ENCODE measurements at places on chromosomes 5 and 9.

DNA sequence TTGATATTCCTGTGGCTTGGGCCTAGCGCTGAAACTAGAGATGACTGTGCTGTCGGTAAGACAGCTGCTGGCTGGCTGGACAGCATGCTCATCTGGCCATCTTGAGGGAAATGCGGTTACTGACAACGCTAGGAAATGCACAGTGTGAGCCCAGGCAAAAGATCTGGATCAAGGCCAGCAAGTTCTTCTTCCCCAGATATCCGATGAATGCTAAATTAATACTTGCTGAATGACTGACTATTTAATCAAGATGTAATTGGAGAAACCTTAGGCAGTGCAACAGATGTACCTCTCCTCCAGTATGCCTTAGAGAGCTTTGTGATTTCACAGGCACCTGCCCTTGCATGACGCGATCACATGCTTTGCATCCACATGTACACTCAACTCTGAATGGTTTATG, 659.1 kb downstream of the EFNA5 start:
- DNase-seq: no peak

DNA sequence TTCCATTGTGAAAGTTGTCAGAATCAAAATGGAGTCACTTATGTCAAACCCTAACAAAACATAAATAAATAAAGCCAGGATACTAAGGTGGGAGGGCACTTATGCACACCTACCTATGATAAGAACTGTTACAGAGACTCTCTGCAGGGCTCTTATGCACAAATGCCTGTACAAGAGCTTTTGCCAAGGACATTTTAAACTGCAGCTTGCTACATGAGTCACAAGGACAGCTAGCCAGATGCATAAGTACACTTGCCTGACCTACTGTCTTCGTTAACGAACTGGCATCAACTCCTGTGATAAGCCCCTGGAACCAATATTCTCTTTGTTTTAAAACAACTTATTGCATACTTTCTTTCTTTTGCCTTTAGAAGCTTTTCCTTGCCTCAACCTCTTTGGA, 152.9 kb upstream of the SPEF2 start:
- no peak for DNase-seq

GRCh38 chr5:64384765-64385164, 121.0 kb upstream of the RGS7BP start:
- DNase-seq: no peak

GRCh38 chr5:65326922-65327321, 154.8 kb downstream of the ADAMTS6 start:
- no peak for DNase-seq

DNA sequence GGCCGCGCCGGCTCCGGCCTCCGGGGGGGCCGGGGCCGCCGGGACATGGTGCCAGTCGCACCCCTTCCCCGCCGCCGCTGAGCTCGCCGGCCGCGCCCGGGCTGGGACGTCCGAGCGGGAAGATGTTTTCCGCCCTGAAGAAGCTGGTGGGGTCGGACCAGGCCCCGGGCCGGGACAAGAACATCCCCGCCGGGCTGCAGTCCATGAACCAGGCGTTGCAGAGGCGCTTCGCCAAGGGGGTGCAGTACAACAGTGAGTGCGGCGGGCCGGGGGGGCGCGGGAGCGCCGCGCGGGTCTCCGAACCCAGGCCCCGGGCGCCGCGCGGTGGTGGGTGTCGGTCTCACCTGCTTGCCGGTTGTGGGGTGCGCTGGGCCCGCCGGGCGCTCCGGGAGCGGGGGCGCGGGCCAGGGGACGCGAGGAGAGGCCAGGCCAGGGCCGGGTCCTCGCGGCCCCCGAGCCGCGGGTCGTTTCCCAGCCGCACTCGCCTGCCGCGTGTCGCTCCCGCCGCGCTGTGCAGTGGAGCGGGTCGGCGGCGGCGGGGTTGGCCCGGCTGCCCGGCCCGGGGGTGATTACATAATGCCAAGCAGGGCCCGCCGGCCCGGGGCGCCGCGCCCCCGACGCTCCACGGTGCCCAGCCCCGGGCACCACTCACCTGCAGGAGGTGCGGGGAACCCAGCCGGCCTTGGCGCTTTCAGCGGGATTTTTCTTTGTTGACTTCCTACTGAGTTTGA, 492 bp downstream of the RABL6 start:
- no peak for DNase-seq

GRCh38 chr5:160082614-160083500, 36.4 kb downstream of the PWWP2A start:
- no peak for DNase-seq

GRCh38 chr9:120259100-120259499, 320.9 kb downstream of the CDK5RAP2 start:
- no peak for DNase-seq

DNA sequence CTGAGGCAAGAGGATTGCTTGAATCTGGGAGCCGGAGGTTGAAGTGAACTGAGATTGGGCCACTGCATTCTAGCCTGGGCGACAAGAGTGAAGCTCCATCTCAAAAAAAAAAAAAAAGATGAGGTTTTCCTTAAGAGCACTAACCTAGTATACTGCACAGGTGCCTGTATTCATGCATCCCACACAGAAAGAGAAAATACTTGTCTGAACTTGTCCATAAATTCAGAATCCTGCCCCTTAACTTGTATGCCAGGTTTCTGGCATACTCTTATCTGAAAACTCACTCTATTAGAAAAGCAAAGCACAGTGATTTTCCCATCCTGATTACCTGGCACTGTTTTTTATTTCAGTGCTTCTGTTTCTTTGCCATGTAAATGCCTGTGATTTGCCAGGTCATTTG, 125.3 kb upstream of the CDKN2B start:
- DNase-seq: no peak

DNA sequence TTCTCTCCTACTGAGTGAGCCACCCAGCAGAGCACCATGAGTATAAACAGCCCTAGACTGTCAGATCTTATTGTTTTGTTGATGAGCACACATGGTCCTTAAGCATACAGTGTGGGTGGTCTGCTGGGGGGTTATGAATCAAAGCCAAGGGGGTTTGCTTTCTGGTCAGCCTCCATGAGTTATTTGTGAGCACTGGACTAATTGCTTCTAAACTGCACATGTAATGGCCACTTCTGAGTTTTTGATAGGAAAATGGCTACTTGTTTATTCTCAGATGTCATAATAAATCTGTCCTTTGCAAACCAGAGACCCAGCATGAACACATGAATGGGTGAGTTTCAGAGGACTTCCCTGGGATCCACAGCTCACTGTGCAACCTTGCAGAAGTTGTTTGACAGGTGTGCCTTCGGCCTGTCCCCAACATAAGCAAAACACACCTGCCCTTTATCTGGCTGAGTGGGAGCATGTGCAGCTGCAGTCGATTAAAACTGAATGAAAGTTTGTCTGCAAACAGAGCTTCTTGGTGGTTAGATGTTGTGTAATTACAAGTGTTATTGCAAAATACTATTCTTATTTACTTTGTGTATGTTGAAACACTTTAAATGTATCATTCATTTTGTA, 35.9 kb downstream of the MAMDC2 start:
- DNase-seq: no peak

- DNase-seq: peak; percentile 20
Observed at GRCh38 chr5:35129921-35130485, 82.3 kb upstream of the AGXT2 start.

- no peak for DNase-seq
Observed at GRCh38 chr5:53501054-53501453, 20.6 kb downstream of the FST start.

- no peak for DNase-seq
Observed at GRCh38 chr5:74608736-74609601, 31.6 kb downstream of the ENC1 start.

DNA sequence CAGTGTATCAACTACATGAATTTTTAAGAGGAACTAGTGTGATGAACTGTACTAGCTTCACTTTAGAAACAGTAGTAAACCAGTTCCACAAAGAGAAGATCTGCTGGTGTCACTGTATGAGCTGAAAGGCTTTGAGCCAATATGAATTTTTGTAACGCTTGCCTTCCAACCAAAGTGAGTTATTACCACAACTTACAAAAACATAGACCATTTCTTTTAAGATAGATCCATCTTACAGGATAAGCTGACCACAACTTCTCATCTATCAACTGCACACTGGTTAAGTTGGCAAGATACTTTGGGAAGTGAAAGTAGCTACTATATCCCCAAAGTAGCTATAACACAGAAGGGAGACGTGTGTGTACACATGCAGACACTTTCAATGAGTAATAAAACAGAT, 849.6 kb upstream of the DMAC1 start:
- no peak for DNase-seq

GRCh38 chr5:89513299-89514044, 630.5 kb upstream of the MEF2C start:
- no peak for DNase-seq

DNA sequence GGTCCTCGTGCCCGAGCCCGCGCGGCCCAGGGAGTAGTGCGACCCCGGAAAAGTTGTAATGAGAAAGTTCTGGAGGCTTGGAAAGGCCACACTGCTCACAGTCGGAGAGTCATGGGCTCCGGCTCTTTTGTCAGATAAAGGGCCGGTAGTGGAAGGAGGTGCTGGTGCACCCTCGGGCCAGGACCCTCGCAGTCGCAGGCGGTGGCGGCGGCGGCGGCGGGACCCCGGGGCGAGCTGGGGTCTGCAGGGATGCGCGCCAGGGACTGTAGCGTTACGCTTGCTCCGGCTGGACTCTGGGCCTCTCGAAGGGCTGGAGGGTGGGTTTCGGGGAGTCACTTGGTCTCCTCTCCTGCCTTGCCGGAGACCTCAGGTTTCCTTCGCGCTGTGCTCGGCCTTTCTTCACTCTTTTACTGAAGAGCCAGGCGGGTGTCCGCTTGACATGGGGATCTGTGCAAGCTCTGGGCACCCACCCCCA, 1.5 kb downstream of the RORB start:
- no peak for DNase-seq

- DNase-seq: no peak
Observed at GRCh38 chr9:92658611-92659010, 11.3 kb downstream of the IPPK start.

DNA sequence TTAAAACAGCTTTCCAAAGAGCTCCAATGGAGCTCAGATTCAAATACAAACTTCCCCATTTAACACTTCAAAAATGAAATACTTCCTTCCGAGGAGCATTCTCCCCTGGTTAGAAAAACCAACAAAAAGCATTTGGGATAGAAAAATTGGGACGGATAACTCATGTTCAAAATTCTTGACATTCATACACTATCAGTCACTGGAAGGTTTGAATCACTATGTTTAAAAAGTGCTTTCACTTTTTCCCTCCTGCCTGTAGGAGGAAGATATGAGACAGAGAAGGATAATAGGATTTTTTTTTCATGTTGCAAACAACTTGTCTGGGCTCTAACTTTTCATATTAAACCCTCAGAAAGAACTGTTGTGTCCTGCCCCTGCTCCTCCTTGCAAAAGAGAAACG, 412.0 kb downstream of the ACTL7B start:
- DNase-seq: no peak

DNA sequence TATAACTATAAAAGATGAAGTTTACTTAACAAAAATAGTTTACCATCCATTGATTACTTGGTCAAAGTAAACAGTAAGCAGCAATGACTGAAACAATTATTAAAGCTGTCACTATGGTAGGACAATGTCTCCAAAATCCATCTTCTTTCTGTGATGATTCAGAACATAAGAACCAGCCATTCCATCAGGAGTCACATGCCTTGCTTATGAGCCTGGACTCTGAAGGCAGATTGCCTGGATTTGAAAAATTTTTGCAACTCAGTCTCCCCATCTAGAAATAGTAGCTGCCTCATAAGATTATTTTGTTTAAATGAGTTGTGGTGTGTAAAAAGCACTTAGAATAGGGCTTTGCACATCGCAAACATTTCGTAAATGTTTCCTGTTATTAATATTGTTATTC, 136.2 kb downstream of the LIFR start:
- no peak for DNase-seq

DNA sequence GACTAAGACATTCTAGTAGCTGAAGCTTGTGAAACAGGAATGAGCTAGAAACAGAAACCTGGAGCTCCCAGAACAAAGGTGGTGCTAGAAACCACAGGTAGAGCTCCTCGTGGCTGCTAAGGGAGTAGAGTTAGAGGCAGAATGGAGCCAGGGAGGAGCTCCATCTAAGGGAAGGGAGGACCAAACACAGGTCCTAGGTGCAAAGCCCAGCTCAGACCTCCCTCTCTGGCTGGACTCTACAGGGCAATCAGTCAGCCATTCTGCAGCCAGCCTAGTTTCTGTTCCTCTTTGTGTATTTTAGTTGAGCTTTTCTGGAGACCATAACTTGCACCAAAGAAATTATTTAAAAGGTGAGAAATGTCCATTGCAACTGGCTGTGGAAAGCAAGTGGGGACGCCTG, 70.4 kb downstream of the CRB2 start:
- no peak for DNase-seq

- DNase-seq: no peak
Observed at GRCh38 chr9:137311171-137311985, 9.3 kb upstream of the NRARP start.

- no peak for DNase-seq
Observed at GRCh38 chr9:116312221-116312620, 158.6 kb downstream of the PAPPA start.

- DNase-seq: no peak
Observed at GRCh38 chr5:142958944-142959682, 188.9 kb downstream of the ARHGAP26 start.

- DNase-seq: no peak
Observed at GRCh38 chr9:122821278-122821943, 7.0 kb downstream of the PDCL start.

GRCh38 chr9:103037508-103038477, 42.7 kb downstream of the CYLC2 start:
- no peak for DNase-seq

DNA sequence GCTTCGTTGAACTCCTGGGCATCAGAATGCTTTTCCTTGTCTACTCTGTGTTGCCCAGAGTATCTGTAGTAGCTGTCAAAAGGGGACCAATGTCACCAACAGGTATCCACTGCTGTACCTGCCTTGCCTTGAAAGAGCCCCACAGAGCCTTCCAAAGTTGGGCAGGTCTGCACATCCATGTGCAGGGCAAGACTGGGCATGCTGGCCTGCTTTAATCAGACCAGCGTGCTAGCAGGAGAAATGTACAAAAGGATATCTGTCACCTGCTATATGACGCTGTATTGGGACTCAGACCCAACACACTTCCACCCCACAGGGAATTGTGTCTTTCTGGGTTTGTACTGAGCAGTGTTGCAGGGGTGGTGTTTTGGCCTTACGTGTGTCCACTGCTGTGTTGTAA, 11.9 kb downstream of the DELE1 start:
- no peak for DNase-seq

- no peak for DNase-seq
Observed at GRCh38 chr5:73612799-73613198, 13.2 kb upstream of the ARHGEF28 start.

GRCh38 chr9:135583688-135584011, 22.1 kb downstream of the PAEP start:
- no peak for DNase-seq

- no peak for DNase-seq
Observed at GRCh38 chr5:124952566-124952965, 206.1 kb upstream of the ZNF608 start.

GRCh38 chr9:108496846-108497245, 358.9 kb downstream of the ACTL7B start:
- no peak for DNase-seq

DNA sequence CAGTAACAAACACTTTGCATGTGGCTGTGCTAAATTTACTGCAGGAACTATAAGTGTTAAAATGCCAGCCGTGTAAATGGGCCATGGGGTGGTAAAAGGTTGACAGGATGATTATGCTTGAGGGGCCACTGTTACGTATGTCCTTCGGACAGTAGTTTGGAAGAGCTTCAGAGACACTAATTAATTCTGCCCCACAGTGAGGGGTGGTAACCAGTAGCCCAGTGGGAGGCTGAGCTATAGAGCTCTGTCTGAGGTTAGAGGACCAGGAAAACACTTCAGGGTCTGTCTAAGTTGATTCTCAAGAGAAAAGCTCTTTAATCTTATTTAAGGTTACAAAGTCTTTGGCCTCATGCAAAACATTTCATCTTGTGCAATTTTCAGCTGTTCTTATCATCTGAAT, 176.6 kb downstream of the DMRTA1 start:
- no peak for DNase-seq

Measured in activated CD8-positive, alpha-beta memory T cell treated with anti-CD3 and anti-CD28 coated beads for 48 hours (primary cell).